ENCODE measurements at places on chromosomes 6 and 20. TPM values are rescaled to one million over a fixed set of nuclear protein-coding genes. Genes with fewer than 3 reads are reported as not detected.

DNA sequence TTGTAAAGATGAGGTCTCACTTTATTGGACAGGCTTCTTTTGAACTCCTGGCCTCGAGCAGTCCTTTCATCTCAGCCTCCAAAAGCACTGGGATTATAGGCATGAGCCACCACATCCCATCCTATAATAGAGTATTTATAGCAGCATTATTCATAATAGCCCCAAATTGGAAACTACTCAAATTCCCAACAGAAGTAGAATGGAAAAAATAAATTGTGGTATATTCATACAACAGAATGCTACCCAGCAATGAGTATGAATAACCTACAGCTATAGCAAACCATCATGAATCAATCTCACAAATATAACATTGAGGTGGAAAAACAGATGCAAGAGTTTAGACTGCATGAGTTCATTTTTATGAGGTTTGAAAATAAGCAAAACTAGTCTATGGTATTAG is 84.8 kb upstream of the BTBD3 start:
- DNase-seq: no peak

Gene RPL7L1
- total RNA-seq: 79.8 TPM

DNA sequence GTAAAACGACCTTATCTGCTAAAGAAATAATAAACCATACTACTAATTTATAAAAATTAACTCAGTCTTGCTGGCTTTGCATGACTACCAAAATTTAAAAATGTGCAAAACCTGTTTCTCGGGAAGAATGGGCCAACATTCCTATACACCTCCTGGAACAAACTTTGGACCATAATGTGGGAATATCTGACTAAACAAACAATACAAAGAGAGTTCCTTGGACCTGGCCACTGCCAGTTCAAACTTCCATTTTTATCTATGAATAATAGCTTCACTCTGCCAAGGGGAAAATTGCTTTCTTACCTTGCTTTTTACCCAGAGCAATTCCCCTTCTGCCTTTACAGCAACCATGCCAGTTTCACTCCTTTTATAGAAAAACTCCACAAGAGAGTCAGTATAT is 38.7 kb upstream of the POU5F1 start:
- no peak for DNase-seq

DNA sequence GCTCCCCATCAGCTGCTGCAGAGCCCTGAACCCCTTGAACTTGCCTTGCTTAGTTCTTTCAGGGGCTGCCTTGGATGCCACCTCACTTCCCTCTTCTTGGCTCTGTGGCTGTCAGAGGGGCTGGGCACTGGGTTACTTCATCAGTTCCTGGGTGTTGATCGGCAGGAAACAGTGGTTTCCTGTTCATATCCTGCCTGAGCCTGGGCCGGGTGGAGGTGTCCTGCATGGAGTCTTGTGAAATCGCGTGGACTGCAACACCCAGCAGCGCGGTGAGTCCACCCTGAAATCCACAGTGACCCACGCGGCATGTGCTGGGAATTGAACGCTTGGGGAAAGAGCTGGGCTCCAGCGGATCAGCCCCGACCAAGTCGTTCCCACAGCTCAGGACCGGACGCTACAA is 97.5 kb downstream of the CDH26 start:
- DNase-seq: no peak

GRCh38 chr20:57202309-57202708 is 64.1 kb downstream of the BMP7 start:
- DNase-seq: no peak

DNA sequence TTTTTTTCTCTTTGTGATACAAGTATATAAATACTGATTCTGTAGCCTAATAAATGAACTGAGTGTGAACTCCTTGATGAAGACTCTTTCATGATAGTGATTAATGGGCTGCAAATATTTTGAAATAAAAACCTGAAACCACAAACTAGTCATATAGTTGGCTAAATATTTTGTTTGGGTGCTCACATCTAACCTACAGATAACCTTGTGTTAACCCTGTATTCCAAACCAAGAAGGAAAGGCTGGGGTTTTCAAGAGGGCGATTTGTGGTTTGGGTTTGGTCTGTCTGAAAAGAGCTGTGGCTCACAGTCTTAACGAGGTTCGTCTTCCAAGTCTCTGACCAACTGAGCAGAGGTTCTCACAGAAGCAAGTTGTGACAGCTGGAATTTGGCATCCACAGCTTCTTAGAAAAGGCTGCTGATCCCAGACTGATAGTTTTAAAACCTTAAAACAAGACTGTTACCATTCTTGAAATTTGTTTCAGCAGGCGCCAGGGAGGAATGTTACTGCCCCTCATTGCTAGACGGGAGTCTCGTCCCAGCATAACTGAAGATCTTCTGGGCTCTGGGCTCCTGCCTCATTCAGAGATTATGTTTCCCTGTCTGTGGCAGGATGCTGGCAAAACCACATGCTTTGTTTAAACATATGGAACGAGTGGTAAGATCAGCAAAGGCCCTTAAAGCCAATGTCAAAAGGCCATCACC is 736.4 kb upstream of the MARCKS start:
- no peak for DNase-seq

- DNase-seq: no peak
Observed at GRCh38 chr6:11263291-11263775, 30.9 kb upstream of the NEDD9 start.

- no peak for DNase-seq
Observed at GRCh38 chr6:136547336-136547735, 2.9 kb downstream of the MAP7 start.
